ENCODE measurements at places on chromosomes 3 and 15. TPM values are rescaled to one million over a fixed set of nuclear protein-coding genes. Genes with fewer than 3 reads are reported as not detected.

- DNase-seq, result no peak
Observed at GRCh38 chr15:70701171-70701570, 62.2 kb downstream of the UACA start.

DNA sequence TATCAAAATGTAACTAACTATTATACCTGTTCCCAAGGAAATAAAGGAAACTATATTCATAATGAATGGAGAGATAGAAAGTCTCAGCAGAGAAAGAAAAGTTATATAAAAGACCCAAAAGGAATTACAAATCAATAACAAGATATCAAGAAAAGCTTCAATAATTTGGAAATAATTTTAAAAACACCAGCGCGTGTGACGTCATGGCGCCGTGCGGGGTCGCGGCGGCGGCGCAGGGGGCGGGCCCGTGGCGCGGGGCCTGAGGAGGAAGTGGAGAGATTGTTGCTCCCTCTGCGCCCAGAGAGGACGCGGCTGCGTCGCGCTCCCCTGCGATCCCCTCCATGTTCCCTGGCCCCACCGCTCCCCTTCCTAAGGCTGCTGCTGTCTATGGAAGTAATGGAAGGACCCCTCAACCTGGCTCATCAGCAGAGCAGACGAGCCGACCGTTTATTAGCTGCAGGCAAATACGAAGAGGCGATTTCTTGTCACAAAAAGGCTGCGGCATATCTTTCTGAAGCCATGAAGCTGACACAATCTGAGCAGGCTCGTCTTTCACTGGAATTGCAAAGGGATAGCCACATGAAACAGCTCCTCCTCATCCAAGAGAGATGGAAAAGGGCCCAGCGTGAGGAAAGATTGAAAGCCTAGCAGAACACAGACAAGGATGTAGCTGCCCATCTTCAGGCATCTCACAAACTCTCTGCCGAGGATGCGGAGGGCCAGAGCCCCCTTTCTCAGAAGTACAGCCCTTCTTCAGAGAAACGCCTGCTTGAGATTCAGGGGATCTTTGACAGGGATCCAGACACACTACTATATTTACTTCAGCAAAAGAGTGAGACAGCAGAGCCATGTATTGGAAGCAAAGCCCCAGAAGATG is 4.1 kb downstream of the XCR1 start:
- no peak for DNase-seq

DNA sequence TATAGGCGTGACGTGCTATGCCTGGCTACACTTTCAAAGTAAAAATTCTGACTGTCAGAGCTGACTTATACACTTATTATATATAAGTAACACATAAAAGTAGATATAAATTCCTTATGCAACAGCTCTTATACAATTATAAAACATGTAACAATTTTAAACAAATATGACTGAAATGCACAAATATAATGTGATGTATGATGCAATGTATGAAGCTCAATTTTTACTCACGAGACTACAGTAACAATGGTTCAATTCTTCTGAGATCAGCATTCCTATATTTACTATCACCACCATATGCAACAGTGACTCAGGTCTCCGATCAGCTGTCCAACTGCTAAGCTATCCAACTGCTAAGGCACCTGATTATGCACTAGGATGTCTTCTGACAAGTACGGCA is 8.2 kb downstream of the BNIP2 start:
- no peak for DNase-seq

DNA sequence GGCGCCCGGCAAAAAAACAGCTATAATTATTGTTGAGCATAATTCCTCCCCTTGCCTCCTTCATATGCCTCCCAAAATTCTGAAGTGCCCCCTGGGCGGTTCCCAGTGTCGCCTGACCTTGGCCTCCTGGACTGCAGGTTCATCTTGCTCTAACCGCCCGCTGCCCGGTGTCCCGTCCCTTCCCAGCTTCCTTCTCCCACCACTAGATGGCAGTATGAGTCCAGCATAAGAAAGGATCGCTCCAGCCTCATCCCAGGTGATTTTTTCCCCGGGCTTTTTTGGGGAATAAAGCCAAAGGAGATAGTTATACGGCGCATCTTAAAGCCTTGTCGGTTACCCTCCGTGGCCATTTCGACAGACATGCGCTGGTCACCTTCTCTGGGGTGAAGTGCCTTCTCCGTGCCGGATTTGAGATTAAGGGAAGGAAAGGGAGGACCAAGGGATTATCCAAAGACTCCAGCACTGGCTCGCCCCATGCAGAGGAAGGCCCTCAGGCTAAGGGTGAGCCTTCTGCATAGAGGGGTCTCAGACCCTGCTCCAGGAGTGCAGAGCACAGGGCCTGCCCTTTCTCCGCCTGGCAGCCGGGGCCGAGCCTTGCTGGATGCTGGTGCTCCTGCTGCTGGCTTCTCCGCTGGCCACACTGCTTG is 45.8 kb upstream of the TRA2B start:
- DNase-seq, result no peak

Gene FETUB
- total RNA-seq, result 23.3 TPM
